HCEC 1CT (cell line): ENCODE measurements at places on chromosomes 3 and 15.

DNA sequence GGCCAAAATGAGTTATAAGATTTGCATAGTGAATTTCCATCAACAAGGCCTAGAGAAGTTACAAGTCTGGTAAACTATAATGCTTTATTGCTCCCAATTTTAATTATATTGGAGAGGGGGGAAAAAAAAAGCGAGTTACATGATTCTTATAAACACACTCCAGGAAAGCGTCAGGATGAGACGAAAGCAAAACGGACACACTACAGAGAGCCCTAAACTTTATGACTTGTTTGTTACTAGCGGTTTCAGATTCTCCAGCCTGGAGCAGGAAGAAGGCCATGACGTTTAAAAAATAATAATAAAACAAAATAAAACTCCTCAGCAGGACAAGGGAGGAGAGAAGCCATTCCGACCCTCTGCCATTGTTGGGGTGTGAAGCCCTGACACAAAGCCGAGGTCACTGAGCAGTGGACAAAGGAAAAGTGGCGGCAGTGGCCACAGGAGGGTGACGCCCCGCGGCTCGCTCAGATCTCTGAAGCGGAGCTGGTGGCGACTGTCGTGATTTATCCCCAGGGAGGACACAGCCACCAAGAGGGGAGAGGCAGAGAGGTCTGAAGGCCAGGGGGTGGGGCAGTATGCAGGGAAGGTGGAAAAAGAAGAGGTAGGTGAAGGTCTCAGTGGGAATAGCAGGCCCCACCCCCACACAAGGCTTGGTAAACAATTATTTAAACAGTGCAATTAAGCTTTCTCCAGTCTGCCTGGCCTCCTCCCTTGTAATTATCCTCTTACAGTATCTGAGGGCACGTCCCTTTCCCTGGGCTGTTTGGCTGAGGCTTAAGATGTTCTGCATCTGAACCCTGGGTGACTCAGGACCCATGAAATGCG, 45.3 kb downstream of the ADAMTS9 start:
- peak; percentile 4 for DNase-seq

- DNase-seq = peak; percentile 13
Measured at GRCh38 chr3:62817678-62818077, 57.5 kb downstream of the CADPS start.

GRCh38 chr3:190701096-190701532, 161.4 kb downstream of the GMNC start:
- peak; percentile 68 for DNase-seq

GRCh38 chr3:9749645-9750555, at the start of gene OGG1:
TSS of gene OGG1 (plus strand) at chr3:9749952. CDS start at chr3:9750287, 335 bp downstream.
- DNase-seq = peak; percentile 100

DNA sequence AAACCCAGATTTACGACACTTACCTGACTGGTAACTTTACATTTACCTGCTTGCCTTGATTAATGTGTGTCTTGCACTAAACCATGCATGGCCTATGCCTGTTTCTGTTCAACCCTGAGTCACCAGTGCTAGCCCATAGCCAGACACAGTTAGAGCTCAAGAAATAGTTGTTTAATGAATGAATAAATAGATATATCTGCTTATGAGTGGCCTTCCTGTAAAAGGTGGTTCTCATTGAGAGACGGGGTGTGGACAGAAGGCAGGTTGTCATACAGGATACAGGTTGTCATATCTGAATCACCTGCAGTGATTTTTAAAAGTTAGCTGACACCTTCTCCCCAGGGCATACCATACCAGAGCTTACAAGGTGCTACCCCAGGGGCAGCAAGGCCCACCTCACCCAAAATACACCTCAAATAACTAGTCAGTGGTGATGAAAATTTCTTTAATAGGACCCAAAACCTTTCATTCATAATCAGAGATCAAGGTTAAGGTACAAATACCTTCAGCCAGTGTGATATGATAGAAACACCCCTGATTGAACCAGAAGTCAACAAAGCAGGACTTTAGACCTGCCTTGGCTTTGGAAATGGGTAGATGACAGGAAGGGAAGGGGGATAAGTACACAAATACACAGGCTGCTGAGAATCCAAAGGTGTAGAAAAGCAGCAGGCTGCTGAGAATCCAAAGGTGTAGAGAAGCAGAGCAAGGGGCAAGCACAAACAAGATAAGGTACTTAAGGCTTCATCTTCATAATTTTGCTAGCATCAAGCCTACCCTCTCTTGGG, 45.4 kb upstream of the TSC22D2 start:
- no peak for DNase-seq

DNA sequence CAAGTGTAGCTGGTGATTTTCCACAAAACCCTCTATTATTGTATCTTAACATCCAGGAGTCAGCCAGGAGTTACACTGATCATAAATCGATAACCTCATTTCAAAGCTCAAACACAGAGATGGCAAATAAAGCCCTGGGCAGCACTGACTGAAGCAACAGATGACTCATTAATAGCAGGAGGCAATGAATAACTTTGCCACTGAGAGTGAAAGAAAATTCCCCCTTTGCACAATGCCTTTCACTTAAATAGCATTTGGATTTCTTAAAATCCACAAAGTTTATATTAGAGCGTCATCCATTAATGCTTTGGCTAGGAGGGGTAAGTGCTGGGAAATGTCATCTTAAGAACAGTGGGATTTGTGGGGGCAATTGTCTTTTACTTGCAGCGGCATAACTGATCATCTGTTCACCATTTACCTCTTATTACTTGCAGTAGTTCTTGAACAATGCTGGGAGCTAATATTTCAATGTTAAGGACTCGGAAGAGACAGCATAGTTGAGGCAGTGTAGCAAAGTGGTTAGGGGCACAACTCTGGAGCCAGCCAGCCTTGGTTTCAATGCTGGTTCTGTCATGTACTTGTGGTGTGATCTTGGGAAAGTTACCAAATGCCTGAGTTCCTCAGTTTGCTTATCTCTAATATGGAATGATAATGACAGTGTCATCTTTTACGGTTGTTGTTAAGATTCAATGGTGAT, 630.4 kb upstream of the TBL1XR1 start:
- peak; percentile 84 for DNase-seq

- peak; percentile 26 for DNase-seq
Measured at GRCh38 chr15:36363335-36363734, 216.1 kb upstream of the CDIN1 start.

- DNase-seq = no peak
Measured at GRCh38 chr15:51025454-51025846, 69.3 kb downstream of the TNFAIP8L3 start.

GRCh38 chr3:151445273-151446001, 15.4 kb downstream of the IGSF10 start:
- DNase-seq = peak; percentile 86

DNA sequence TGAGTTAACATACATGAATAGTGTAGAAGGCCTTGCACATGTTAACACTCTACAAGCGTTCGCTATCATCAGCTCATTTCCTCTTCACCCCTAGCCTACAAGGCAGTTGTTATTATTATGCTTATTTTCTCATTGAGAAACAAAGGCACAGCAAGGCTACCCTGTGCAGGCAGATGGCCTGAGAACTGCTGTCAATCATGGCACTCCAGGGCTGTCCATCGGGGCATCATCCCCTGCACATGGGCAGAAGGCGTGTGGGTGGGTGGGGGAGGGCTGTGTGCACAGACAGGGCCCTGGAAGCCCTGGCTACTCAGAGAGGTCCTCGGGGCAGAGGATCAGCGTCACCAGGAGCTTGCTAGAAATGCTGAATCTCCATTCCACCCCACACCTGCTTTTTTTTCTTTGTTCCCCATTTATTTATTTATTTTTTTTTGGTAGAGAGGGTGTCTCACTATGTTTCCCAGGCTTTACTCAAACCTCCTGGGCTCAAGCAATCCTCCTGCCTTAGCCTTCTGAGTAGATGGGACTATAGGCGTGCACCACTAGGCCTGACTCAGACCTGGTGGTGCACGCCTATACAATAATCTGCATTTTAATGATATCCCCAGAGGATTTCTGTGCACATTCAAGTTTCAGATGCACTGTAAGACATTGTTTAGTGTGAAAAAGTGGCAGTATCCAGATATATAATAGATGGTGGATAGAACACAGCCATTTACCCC, 9.6 kb upstream of the ZXDC start:
- DNase-seq = no peak

GRCh38 chr3:117580806-117581205, 871.2 kb downstream of the TUSC7 start:
- no peak for DNase-seq

DNA sequence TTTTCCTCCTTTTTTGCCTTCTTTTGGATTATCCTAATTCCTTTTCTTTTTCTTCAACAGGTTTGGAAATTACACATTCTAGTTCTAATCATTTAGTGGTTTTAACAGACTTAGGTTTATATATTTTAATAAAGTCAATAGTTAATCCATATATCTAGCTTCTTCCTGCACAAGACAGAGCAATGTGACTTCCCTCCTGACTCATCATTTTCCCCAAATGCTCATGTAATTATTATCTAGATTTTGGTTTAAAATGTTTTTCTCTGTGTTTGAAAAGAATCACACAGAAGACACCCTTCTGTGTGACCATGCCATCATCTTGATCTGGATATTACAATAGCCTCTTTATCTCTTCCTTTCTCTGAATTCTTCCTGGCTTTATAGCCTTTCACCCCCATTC, 28.6 kb upstream of the SSR3 start:
- DNase-seq = no peak

GRCh38 chr3:46485779-46486175, 12.0 kb upstream of the RTP3 start:
- no peak for DNase-seq

GRCh38 chr3:16768956-16769355, 115.8 kb upstream of the PLCL2 start:
- DNase-seq = peak; percentile 5

DNA sequence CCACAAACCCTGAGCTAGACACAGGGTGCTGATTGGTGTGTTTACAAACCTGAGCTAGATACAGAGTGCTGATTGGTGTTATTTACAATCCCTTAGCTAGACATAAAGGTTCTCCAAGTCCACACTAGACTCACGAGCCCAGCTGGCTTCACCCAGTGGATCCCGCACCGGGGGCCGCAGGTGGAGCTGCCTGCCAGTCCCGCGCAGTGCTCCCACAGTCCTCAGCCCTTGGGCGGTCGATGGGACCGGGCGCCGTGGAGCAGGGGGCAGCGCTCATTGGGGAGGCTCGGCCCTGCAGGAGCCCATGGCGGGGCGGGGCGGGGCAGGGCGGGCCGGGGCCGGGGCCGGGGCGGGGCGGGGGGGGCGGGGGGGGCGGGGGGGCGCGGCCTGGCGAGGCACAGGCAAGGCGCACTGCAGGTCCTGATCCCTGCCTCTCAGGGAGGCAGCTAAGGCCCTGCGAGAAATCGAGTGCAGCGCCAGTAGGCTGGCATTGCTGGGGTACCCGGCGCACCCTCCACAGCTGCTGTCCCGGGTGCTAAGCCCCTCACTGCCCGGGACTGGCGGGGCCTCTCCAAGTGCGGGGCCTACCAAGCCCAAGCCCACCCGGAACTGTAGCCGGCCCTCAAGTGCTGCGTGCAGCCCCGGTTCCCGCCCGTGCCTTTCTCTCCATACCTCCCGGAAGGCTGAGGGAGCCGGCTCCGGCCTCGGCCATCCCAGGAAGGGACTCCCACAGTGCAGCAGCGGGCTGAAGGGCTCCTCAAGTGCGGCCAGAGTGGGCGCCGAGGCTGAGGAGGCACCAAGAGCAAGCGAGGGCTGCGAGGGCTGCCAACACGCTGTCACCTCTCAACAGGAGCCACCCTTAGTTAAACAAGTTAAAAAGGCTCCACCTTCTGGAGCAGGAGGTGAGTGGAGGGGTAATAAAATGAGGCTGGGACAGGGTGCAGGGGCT, 9.8 kb upstream of the TMEM40 start:
- DNase-seq = no peak

GRCh38 chr3:127448671-127449070, 141.9 kb downstream of the TPRA1 start:
- no peak for DNase-seq

- DNase-seq = no peak
Measured at GRCh38 chr15:71489570-71489969, 320.8 kb upstream of the NR2E3 start.

- DNase-seq = no peak
Measured at GRCh38 chr15:27784107-27784506, 315.0 kb downstream of the OCA2 start.

GRCh38 chr15:49625460-49626036, 4.7 kb downstream of the DTWD1 start:
- DNase-seq = no peak

- DNase-seq = no peak
Measured at GRCh38 chr15:40097968-40098476, 10.7 kb downstream of the BMF start.

DNA sequence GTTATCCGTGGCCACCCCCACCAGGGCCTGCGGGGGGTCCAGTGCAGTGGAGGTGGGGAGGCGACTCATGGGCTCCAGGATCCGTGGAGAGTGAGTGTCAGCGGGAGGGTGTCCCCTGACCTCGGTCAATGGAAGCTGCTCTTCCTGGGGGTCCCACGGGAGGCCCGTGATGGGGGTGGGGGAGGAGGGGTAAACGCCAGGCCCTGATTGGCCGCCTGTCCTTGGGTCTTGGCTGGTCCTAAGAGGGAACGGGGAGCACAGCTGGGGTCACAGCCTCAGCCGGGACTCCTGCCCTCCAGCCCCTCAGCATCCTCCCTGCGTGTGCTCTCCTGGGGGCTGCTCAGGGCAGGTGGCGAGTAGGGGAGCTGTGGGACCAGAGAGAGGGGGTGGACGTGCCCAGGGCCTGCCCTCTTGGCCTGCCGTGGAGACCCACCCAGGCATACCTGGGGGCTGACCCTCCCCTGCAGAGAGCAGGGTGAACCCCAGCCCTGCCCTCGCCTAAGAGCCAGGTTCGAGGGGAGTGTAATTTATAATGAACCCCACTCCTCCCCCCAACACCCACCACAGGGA, 184.6 kb downstream of the GOLGA6L6 start:
- DNase-seq = no peak

- DNase-seq = peak; percentile 88
Measured at GRCh38 chr3:195119461-195120266, 151.3 kb downstream of the XXYLT1 start.

DNA sequence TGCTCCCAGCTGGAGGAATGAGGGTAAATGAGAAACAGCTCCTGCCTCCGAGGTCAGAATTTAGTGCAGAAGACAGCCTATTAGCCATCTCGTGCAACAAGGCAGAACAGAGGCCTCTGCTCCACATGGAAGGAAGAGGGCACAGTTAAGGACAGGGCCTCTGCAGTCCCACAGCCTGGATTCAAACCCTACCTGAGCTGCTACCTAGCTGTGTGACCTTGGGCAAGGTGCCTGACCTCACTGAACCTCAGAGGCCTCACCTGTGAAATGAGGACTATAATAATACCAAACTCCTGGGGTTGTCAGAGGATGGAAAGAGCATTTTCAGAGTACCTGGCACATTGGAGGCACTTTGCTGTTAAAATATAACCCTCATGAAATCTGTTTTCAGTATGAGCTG, 285.7 kb upstream of the CTNNB1 start:
- no peak for DNase-seq

DNA sequence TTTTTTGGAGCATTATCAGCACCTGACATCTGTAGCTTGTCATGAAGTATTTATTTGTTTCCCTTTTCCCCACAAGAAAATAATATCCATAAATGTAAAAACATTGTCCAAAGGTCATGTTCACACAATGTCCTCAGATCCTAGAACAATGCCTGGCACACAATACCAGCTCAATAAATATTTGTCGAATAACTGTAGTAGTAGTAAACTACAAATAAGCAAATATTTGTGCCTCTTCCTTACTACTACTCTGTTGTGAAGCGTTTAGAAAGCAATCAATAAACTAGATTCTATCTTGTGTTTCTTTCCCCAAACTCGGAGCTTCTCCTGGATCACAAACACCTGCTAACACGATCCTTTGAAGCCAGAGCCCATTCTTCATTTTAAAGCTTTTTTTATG, 459.6 kb upstream of the NECTIN3 start:
- no peak for DNase-seq
